ENCODE measurements at places on chromosomes 3 and 15.

- no peak for DNase-seq
These were observed 34.2 kb downstream of the GABRA5 start for GRCh38 chr15:26901041-26901440.

DNA sequence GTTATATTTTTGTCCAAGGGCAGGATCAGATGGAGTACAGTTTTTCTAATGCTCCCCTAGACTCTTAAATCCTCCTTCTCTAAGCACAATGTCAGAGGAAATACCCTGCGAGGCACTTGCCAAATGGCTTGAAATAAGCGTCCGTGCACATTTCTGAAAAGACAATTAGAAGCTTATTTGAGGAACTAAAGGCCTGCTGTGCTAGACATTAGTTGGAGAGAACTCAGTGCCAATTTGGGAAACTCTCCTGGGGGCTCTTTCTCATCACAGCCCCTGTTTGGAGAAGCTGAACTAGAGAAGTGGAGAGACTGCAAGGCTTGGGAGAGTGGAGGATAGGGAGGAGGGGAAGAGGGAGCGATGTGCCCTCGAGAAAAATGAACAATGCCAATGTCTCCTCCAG lies 247.6 kb upstream of the C2CD4B start:
- DNase-seq: no peak

- no peak for DNase-seq
These were observed 287.8 kb upstream of the UMPS start for GRCh38 chr3:124442463-124442862.

- no peak for DNase-seq
These were observed 178.1 kb upstream of the KBTBD8 start for GRCh38 chr3:66819993-66820501.

- peak; percentile 81 for DNase-seq
These were observed 39.6 kb downstream of the TMOD3 start for GRCh38 chr15:51869060-51869421.
